Activated CD4-positive, alpha-beta T cell treated with anti-CD3 and anti-CD28 coated beads, Interleukin-2, amount 10 ng/mL, durations not matched to agents 24 days and 14 days (primary cell): ENCODE measurements at places on chromosomes 3 and 15. TPM values are rescaled to one million over a fixed set of nuclear protein-coding genes. Genes with fewer than 3 reads are reported as not detected.

GRCh38 chr3:4818986-4819693, 160.1 kb upstream of the BHLHE40 start:
- H3K4me1 ChIP-seq: peaks cover 60% of the 10 kb centered on the region
- H3K36me3 ChIP-seq: peaks cover 88% of the 10 kb centered on the region
- peak; percentile 55 for DNase-seq
- H3K27ac ChIP-seq: peak overlapping the region; percentile 97
- H3K4me3 ChIP-seq: peak overlapping the region; percentile 19

- H3K27ac ChIP-seq: no peak overlapping the region
- H3K4me1 ChIP-seq: peaks cover 5% of the 10 kb centered on the region
- H3K27me3 ChIP-seq: no peaks in the 10 kb centered on the region
- DNase-seq: no peak
Measured at GRCh38 chr3:29354894-29355293, 74.0 kb downstream of the RBMS3 start.

GRCh38 chr15:69510556-69510955, 57.9 kb downstream of the RPLP1 start:
- H3K4me3 ChIP-seq: no peak overlapping the region
- H3K27me3 ChIP-seq: peaks cover 11% of the 10 kb centered on the region
- DNase-seq: no peak
- H3K27ac ChIP-seq: no peak overlapping the region
- peaks cover 9% of the 10 kb centered on the region for H3K4me1 ChIP-seq
- H3K36me3 ChIP-seq: no peaks in the 10 kb centered on the region

GRCh38 chr3:100033184-100033583, 81.1 kb downstream of the FILIP1L start:
- H3K4me3 ChIP-seq: no peak overlapping the region
- peaks cover 4% of the 10 kb centered on the region for H3K36me3 ChIP-seq
- H3K4me1 ChIP-seq: peaks cover 6% of the 10 kb centered on the region
- DNase-seq: no peak
- H3K27ac ChIP-seq: no peak overlapping the region

DNA sequence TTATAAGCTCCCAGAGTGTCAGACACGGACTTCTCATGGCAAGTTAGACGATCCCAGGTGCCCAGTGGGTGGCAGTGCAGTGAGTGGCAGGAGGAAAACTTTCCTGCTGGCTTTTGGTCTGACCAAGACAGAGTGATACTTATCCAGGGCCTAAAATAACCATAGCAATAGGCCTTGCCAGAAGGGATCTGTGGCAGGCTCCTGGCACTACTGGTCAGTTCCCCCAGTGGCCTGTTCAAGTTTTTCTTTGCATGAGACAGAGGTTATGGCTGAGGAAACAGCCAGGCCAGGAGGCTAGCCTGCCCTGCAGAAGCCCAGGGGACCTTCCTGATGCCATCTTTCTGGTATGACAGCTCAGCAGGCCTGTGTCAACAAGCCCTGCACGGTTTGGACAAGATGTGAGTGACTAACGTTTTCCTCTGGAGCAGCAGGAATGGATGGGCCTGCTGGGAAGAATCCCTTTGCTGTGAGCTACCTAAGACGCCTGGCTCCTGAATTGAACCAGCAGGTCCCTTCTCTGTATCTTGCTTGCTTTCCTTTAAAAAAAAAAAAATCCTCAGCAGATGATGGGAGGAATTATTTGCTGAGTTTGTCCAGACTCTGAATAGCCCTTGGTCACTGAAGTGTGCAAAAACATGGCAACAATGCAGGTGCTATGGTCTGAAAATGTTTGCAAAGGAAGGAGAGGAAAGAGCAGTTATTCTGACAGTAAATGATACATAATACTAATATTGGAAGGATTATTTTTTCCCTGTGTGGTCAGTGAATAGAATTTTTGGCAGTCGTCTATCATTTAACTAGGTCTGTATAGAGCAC, 18.0 kb downstream of the SCG5 start:
- no peak for DNase-seq
- peaks cover 12% of the 10 kb centered on the region for H3K36me3 ChIP-seq
- no peak overlapping the region for H3K4me3 ChIP-seq
- H3K27ac ChIP-seq: no peak overlapping the region
- no peaks in the 10 kb centered on the region for H3K27me3 ChIP-seq

- peaks cover 7% of the 10 kb centered on the region for H3K27me3 ChIP-seq
- no peak overlapping the region for H3K27ac ChIP-seq
- no peak for DNase-seq
- peaks cover 55% of the 10 kb centered on the region for H3K4me1 ChIP-seq
- peaks cover 3% of the 10 kb centered on the region for H3K36me3 ChIP-seq
Measured at GRCh38 chr3:125123451-125124305, 67.9 kb upstream of the HEG1 start.

DNA sequence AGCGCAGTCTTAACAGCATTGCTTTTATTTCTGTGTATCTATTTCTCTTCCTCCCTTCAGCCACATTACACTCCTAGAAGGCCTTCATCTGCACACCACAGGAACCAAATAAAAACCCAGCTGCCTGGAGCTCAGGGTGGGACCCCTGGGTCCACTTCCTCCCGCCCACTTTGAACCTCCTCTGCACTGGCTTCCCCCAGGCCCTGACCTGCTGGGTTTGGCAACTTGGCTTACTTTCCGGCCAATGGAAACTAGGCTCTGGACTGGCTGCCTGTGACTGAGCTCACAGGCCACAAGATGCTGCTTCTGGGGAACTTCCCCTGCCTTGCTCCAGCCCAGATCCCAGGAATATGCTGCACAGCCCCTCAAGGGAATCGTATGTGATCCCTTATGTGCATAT, 89.8 kb downstream of the SEMA5B start:
- H3K4me1 ChIP-seq: no peaks in the 10 kb centered on the region
- no peak overlapping the region for H3K27ac ChIP-seq
- H3K4me3 ChIP-seq: no peak overlapping the region
- peaks cover 13% of the 10 kb centered on the region for H3K27me3 ChIP-seq
- no peak for DNase-seq

DNA sequence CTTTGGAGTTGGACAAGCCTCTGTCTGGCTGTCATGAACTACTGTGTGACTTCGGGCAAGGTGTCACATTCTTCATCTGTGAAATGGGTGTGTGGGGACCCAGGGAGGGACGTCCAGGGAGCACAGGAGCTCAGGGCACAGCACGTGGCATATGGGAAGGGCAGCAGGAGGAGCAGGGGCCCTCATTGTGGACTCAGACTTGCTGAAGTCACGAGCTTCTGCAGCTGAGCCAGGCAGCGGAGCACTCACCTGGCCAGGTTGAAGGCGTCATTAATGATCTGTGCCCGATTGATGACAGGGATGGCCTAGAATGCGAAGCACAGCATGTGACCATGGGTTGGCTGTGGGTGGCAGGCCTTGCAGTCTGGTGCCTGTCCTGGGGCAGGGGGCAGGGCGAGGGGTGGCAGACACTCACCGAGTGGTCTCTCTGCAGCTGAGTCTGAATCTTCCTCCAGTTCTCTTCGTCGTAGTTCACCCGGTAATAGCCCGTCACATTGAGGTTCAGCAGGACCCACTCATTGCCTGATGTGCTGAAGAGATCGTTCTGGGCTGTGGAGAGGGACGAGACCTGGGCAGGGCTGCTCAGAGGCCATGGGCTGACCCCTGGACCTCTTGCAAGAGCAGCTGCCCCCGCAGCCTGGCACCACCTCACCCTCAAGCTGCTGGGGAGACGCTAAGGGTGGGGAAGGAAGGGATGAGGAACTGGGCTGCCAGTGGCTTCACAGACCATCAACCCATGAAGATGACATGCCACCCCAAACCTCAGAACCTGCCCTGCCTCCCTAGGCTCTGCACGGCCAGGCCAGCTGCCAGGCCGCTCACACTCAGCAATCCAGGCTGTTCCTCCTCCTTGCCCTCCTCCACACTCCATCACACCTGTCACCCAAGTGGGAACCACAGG, 15.4 kb downstream of the ANPEP start:
- H3K36me3 ChIP-seq: no peaks in the 10 kb centered on the region
- H3K4me3 ChIP-seq: no peak overlapping the region
- H3K27me3 ChIP-seq: peaks cover 3% of the 10 kb centered on the region
- H3K4me1 ChIP-seq: no peaks in the 10 kb centered on the region

Gene GOLGA6B
- not detected in 2 replicates for total RNA-seq

Gene EIF2B5
- 72.2 and 74.7 TPM in 2 replicates for total RNA-seq
